IPS DF 19.7 (cell line): ENCODE measurements at places on chromosomes 2 and 18.
A peak's percentile ranks its signal among the peaks of the same experiment; 100 is the strongest.

- no peak for DNase-seq
Measured at GRCh38 chr2:85076618-85077274, 56.4 kb upstream of the TCF7L1 start.

DNA sequence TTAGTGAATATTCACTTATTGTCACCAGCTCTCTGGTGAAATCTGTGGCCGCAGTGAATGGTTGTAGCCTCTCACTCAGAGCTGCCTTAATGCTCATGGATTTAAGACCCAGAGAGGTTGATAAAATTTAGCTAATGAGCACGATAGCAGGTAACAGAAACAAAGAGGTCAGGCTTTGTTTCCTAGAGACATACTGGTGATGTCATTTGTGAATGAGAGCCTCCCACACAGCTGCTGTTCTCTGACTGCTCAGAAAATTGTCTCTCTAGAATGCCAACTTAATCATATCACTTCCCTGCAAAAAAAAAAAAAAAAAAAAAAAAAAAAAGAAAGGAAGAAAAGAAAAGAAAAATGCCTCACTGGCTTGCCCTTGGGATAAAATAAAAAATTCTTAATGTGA lies 411.7 kb upstream of the MYT1L start:
- no peak for DNase-seq

DNA sequence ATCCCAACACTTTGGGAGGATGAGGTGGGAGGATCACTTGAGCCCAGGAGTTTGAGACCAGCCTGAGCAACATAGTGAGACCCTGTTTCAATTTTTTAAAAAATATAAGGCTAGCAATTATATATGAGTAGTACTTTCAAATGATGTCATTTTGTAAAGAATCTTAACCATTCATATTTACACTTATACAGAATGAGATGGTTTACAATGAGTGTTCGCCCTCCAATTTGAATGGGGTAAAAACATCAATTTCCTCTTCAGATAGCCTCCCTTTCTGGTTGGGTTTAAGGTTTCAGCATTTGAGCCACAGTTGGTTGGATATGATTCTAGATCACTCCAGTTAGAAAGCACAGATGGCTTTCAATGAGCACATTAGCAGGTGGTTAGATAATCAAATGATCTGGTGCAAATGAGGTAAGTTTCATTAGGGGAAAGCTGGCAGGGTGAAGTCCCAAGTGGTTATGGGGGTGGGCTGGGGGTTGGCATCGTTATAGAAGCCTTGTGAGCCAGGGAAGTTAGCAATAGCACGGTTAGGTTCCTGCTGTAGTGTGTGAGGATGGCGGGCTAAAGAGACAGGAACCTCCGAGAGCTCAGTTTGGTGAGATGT lies 63.9 kb downstream of the TRPM8 start:
- DNase-seq: no peak

DNA sequence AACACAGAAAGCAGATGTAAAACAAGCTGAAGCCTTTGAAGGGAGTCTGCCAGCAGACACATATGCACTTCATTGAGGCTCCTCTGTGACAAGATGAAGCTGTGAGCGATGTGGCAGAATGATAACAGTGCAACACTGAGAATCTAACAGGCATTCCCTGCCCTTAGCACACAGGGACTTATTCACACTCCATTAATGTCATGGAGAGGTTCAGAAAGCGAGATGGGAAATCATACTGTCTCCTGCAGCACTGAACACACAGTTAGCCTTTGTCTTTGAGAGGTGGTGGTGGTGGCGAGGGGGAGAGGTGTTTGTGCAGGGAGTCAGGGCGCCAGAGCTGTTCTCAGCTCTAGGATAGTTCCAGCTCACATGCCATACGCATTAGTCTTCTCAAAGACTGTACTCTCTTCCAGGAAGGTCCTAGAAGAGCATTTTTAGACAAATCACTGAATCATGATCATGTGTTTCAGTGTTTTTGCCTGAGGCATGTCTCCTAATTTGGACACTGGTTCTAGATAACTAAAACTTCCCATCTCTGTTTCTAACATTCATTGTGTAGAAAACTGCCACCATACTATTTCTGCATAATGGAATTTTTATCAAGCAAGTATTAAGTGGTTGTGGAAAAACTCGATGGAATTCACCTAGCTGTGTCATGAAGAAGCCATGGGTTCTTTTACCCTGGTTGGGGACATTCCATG lies 93.5 kb upstream of the ITGB6 start:
- DNase-seq: no peak

DNA sequence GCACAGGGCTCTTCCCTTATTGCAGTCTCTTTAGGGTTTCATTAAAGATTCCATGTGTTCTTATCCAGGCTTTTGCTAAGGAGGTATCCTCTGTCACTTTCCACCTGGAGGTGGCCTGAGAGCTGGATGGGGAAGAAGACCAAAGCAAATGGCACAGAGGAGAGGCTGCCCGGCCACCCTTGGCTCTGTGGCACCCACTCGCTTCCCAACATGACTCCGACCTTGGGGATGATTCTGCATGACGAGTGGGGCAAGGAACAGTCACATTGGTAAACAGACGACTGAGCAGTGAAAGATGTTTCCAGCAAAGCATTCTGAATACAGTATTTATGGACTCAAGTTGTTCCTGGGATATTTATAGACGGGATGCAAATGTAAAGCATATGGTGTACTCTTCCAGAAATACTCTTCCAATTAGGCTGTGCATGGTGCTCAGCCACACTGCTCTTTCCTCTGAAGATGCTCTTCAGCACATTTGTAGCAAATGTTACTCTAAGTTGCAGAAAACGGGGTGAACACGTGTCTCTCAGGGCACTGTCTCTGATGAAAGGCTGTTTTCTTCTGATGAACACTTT lies 377.1 kb upstream of the HS6ST1 start:
- DNase-seq: no peak

DNA sequence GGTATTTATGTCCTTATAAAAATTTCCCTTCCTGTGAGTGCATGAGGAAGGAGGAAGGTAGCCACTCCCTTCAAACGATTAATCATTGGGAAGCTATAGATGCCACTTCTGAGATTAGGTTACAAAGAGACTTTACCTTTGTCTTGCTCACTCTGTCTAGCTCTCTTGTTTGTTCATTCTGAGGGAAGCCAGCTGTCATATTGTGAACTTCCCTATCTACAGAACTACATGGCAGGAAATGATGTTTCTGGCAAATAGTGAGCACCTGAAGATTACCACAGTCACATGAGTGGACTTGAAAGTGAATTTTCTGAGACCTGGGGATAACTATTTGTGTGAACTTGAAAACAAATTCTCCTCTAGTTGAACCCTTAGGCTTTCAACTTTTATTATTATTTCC lies 776.8 kb downstream of the CCDC85A start:
- DNase-seq: no peak

GRCh38 chr2:203535078-203535783 lies at the start of gene RAPH1:
TSS of gene RAPH1 (minus strand) at chr2:203535301. CDS start at chr2:203495353, 39,948 bp downstream.
- DNase-seq: peak; percentile 25

- DNase-seq: no peak
Measured at GRCh38 chr2:212337486-212338343, 200.9 kb downstream of the ERBB4 start.
